Vagina (tissue), 2 donors: ENCODE measurements at places on chromosomes 11 and 22.

DNA sequence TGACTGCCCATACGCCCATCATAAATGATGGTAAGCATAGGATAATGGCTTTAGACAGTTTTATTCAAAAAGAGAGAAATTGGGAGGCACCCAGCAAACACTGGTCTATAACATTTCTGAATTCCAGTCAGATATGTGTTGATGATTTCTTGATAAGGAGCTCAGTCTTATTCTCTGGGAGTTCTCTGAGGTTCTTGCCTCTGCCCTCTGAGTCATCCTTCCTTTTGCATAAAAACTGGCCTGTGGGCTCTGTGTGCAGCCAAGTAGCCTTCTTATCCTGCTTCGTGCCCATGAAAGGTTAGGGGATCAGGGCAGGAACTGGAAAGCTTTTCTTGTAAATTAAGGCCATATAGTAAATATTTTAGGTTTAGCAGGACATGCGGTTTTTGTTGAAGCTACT, 48.9 kb downstream of the FAR1 start:
- DNase-seq: no peak

GRCh38 chr11:118051136-118051610, 25.7 kb upstream of the TMPRSS4 start:
- DNase-seq: no peak

GRCh38 chr11:9853929-9854552, 190.2 kb downstream of the SWAP70 start:
- no peak for DNase-seq

DNA sequence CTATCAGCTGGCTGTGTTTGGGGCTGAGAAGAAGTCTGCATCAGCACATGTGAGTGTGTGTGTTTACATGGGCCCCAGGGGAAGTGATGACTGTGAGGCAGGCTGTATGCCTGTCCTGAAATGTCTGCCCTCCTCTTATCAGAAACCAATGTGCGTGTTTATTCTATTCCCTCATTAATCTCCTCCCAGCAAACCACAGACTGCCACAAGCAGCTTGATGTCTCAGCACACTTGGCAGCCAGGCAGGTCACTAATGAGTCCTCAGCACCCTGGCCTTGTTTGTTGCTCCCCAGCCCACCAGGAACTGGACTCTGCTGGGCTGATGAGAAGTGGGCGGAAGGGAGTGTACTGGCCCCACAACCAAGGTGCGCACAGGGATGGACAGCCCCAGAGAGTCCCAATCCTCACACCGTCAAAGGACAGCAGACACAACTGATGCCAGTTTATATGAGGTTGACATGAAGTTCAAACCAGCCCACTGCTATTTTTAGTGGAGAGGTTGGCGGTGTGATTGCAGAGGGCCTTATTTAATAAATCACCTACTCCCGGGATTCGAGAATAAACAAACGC, 225.8 kb downstream of the ETS1 start:
- DNase-seq: no peak

DNA sequence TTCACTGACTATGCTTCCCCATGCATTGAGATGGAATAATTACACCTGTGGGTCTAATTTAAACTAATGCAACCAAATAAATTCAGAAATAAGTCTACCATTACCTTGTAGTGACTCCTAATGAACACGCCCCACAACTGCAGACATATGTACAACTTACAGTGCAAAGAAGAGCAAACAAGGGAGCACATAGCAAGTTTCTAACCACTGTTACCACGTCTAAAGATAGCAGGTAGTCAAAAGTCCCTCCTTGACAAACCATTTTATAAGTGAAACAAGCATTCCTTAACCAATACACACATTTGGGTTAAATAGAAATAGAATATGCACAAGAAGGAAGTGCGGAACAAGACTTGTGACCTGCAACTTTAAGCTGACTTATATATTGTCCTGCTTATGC, 20.6 kb downstream of the PHF21A start:
- DNase-seq: no peak

DNA sequence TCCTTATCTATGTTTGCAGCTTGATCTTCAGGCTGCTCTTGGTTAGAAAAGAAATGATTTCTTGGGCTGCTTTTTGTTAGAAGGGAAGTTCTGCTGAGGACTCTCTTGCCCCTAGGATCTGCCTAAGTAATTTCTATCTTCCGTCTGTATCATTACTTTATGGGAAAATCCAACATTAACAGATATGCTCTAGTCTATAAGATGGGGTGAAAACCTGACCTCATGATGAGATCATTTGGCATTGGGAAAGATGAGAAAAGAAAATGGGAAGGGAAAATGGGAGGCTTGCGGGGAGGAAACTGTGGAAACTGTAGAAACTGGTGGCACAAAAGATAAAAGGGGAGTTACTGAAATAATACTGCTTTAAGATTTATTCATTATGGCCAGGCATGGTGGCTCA, 63.6 kb downstream of the FDX1 start:
- DNase-seq: no peak

- DNase-seq: no peak
Observed at GRCh38 chr11:77560605-77561004, 29.1 kb upstream of the AQP11 start.
